ENCODE measurements at places on chromosomes 4 and X.

DNA sequence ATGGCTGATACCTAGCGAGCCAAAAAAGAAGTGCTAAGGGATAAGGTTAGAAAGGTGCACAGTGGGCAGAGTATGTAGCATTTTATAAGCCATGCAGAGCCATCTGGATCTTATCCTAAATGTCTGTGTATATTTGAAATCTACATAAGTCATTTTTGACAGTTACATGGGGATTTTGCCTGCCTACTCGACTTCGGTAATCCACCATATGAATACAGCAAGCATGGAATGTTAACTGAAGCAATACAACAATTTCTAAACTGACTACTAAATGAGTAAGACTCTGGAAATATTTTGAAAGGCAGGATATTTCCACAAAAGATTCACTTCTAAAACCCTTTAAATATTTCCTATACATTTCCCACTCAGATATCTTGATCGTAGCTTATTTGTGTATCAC, 122.5 kb downstream of the KCNIP4 start:
- no peak for DNase-seq
- no peak overlapping the region for H3K4me3 ChIP-seq
- H3K36me3 ChIP-seq: no peaks in the 10 kb centered on the region
- no peaks in the 10 kb centered on the region for H3K27me3 ChIP-seq
- H3K4me1 ChIP-seq: no peaks in the 10 kb centered on the region
- H3K27ac ChIP-seq: no peak overlapping the region

DNA sequence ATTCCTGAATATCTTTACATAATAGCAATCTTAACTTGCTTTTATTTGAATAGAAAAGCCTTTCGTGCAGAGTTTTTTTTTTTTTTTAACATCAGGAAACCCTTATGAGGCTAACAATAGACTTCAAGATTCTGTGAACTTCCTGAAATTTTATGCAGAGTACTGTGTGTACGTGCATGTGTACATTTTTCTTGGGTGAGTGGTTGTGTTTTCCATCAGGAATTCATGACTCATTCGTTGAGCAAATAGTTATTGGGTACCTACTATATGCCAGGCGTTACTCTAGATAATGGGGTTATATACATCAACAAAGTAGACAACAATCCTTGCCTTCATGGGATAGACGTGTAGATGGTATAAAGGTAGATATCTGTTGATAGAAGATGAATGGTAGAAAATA, 59.1 kb downstream of the MRPL1 start:
- no peaks in the 10 kb centered on the region for H3K27me3 ChIP-seq
- H3K4me1 ChIP-seq: peaks cover 37% of the 10 kb centered on the region
- peak overlapping the region; percentile 95 for H3K27ac ChIP-seq
- peaks cover 14% of the 10 kb centered on the region for H3K36me3 ChIP-seq
- H3K4me3 ChIP-seq: no peak overlapping the region

GRCh38 chr4:140252141-140252741, 98.3 kb upstream of the MAML3 start:
- H3K27me3 ChIP-seq: no peaks in the 10 kb centered on the region
- H3K4me3 ChIP-seq: peak overlapping the region; percentile 59
- H3K36me3 ChIP-seq: no peaks in the 10 kb centered on the region
- H3K4me1 ChIP-seq: peaks cover 19% of the 10 kb centered on the region
- no peak for DNase-seq

DNA sequence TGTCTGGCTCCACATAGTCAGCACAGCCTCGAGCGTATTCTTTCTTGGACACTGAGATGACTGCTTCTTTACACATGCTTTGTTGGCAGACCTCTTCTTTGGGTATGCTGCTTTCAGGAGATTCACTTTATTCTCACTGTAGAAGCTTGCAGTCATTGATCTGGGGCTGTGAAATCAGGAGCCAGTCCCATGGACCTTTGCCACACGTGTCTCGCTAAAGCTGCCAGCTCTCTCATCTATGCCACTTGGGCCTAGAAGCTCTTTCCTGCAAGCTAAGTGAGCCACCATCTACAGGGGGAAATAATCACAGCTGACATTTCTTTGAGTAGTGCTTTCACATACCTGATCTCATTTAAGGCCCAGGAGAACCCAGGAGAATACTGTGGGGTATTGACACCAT, 5.0 kb downstream of the RASL11B start:
- no peak overlapping the region for H3K4me3 ChIP-seq
- peaks cover 38% of the 10 kb centered on the region for H3K36me3 ChIP-seq
- peaks cover 16% of the 10 kb centered on the region for H3K4me1 ChIP-seq
- no peaks in the 10 kb centered on the region for H3K27me3 ChIP-seq

DNA sequence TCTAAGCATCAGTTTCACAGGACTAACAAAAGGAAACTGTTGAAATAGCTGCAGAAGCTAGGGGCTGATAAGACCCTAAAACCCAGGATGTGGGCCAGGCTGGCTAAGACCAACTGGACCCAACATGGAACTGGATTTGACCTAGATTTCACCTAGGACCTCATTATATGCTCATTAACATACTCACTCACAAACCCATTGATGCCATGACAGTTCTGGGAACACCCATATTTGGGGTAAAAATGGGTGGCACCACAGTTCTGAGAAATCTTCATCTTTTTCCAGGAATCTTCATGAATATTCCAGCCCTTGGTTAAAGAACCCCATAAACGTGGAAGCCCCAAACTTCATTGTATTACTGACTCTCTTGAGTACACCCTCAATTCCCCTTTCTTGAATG, 41.1 kb downstream of the HSD17B13 start:
- H3K36me3 ChIP-seq: no peaks in the 10 kb centered on the region
- no peak overlapping the region for H3K4me3 ChIP-seq
- H3K27me3 ChIP-seq: no peaks in the 10 kb centered on the region
- no peak for DNase-seq
- no peak overlapping the region for H3K27ac ChIP-seq

DNA sequence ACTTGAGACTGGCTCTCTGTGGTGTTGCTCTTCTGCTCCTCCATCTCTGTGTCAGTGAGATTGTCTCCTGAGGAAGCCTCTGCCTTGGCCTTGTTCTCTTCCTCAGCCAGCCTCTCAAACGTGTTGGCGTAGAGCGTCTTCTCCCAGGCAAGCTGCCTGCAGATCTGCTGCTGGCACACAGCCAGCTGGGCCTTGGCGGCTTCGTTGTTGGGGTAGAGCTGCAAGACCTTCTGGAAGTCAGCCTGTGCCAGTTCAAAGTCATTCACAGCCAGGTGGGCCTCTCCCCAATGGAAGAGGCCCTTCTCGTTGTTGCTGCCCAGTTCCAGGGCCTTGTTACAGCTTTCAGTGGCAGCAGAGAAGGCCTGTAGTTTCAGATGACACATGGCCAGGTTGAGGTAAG, 159.1 kb downstream of the NDST3 start:
- no peak for DNase-seq
- H3K4me3 ChIP-seq: no peak overlapping the region
- H3K36me3 ChIP-seq: no peaks in the 10 kb centered on the region
- H3K4me1 ChIP-seq: no peaks in the 10 kb centered on the region

GRCh38 chr4:164239976-164240375, 514.0 kb upstream of the SMIM31 start:
- H3K4me3 ChIP-seq: no peak overlapping the region
- no peaks in the 10 kb centered on the region for H3K27me3 ChIP-seq
- no peaks in the 10 kb centered on the region for H3K36me3 ChIP-seq
- no peaks in the 10 kb centered on the region for H3K4me1 ChIP-seq
